ENCODE measurements at places on chromosomes 5 and 9.

- DNase-seq, result no peak
These were observed 17.0 kb downstream of the BTF3 start for GRCh38 chr5:73515232-73515631.

- no peak for DNase-seq
These were observed 286.5 kb downstream of the MAST4 start for GRCh38 chr5:66882606-66883227.

DNA sequence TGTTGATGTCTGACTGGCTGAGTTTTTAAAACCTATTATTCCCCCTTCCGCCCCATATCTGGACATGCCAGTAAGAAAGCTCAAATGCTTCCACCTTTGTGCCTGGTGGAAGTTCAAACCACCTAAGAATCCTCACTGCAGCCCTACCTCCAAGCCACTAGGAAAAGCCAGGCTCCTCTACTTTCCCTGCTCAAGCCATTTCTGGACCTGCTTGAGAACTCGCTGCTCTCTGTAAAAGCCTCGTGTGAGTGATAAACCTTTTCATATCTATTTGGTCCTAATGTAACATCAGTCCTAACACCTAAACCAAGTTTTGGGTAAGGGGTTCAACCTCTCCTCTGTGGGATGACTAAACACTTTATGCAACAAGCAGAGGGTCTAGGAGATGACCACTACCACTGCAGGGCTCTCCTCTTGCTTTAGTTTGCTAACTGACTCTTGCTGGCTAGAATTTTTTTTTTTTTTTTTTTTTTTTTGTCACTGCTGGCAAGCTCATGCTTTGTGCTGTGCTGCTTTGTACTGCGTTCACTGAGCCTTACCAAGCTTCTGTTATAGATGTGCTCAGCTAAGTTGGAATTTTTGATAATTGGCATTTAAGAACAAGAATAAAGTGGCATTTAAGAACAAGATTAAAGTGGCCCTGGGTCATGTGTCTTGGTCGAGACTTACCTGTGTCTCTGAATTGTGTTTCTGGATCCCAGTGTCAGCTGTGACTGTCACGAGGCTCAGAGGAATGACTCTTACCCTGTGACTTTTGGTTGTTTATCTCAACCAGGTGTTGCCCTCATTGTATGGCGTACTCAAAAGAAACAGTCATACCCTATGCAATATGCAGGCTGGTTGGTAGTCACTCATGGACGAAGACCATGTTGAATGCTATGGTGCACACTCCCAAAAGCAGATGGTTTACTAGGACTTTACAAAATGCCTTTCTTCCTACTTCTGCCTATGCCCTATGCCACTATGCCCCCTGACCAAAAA lies 19.5 kb downstream of the TRIM32 start:
- no peak for DNase-seq

- no peak for DNase-seq
These were observed 661 bp downstream of the PDCL start for GRCh38 chr9:122827761-122828093.

DNA sequence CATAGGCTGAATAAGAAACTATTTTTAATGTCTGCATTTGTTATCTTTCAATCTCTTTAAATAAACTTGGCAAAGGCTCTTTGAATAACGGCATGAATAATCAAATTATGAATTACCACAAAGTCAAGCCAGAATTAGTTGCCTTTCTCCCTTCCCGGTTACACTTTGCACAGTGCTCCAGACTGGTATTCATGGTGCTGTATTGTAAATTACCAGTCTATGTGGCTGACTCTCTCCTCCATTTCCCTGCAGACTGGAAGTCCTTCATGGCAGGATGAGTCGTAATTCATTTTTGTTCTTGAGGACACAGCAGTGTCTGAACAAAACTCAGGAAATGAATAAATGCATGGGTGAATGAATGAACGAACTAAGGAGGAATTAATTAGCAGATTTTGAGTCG lies 142.9 kb downstream of the GNA14 start:
- no peak for DNase-seq

GRCh38 chr9:3292311-3292710 lies 233.5 kb downstream of the RFX3 start:
- no peak for DNase-seq

DNA sequence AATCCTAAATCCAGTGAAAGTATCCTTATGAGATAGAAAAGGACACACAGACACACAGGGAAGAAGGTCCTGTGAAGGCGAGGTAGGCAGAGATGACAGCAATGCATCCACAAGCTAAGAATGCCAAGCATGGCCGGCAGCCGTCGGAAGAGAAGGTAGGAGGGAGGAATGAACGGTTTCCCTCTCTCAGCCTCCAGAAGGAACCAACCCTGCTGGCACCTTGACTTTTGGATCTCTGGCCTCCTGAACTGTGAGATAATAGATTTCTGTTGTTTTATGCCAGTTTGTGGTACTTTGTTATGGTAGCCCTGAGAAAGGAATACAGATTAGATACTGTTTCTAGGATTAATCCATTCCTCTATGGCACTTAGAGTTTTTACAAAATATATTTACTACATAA lies 76.1 kb upstream of the PANK3 start:
- DNase-seq, result no peak

- no peak for DNase-seq
These were observed 23.4 kb downstream of the DMRTA1 start for GRCh38 chr9:22469928-22470544.

Data from left hindlimb (tissue), 1 donor.